ENCODE measurements at places on chromosomes 12 and 14. TPM values are rescaled to one million over a fixed set of nuclear protein-coding genes. Genes with fewer than 3 reads are reported as not detected.

The AQP6 gene
- not detected for total RNA-seq

DNA sequence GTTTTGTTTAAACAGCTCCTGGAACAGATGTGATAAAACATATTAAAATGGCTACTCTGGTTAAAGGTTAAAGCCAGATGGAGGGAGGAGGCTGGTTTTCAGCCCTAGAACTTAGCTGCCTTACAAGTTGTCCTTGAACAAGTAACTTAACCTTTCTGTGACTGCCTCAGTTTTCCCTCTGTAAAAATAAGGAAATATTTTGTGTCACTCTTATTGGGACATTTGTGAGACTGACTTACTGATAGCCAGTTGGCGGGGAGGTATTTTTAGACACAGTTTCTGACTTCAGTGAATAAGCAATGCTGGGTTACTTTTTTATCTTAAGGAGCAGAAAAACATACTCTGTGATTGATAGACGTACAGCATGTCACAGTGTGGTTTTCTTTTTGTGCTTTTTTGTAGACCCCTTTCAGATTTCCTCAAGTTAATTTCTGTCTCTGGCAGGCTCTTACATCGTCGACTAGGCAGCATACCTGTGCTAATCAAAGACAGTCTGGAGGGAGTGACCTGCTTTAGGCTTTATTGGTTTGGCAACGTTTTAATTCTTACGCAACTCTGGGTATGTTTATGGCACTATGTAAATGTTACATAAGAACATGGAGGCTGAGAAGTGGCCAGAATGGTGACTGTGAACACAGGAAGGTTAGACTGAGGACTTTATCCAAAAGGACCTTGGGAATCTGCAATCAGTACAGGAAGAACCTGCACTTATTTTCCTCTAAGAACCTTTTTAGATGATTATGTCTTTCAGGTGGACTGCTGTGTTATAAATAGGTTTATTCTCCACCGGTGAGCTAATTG lies 3.3 kb downstream of the ACVR1B start:
- DNase-seq: no peak

The DLK1 gene
- total RNA-seq: not detected

DNA sequence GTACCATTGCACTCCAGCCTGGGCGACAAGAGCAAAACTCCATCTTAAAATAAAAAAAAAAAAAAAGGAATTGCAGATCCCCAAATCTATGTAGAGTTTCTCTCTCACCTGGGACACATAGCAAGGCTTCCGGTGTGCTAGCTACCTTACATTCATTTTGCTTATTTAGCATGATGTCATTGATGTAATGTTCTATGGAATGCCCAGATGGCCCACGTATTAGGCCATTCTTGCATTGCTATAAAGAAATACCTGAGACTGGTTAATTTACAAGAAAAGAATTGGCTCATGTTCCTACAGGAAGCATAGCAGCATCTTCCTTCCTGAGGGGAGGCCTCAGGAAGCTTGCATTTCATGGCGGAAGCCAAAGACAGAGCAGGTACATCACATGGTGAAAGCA lies 36.9 kb upstream of the A2ML1 start:
- no peak for DNase-seq

The NKX2-8 gene
- not detected for total RNA-seq

The BDKRB1 gene
- 10.3 TPM for total RNA-seq

DNA sequence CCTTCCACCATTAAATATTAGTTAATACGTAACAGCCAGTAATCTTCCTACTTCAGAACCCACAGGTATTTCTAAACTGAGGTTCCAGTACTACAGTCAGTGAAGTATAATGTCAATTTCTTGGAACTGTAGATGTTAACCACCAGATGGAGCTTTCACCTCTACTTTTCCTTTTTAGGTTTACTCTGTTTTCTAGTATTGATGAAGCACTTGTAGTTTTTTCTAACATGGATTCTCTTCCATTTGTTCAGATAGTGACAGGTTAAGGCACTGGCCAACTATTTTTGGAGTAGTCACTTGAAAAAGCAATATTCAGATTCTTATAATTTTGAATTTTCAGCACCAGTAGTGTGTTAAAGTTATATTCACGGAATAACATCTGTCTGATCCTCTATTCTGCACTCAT lies 4.6 kb upstream of the SEC23A start:
- no peak for DNase-seq

The CCDC177 gene
- not detected for total RNA-seq

The COL2A1 gene
- not detected for total RNA-seq

The NPAS3 gene
- not detected for total RNA-seq

- no peak for DNase-seq
Observed at GRCh38 chr14:59585891-59586554, 9.4 kb upstream of the CCDC175 start.

GRCh38 chr12:3251067-3251466 lies 173.9 kb downstream of the TSPAN9 start:
- no peak for DNase-seq

DNA sequence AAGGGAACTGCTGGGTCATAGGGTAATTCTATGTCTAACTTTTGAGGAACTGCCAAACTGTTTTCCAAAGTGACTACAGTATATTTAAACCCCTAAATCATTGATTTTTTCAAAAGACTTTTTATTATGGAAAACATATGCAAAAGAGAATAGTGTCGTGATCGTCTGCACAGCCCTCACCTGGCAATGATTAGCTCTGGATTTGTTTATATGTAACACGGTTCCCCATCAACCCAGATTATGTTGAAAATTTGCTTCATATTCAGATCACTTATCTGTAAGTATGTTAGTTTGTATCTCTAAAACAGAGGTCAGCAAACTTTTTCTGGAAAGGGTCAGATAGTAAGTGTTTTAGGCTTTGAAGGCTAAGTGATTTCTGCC lies 52.7 kb downstream of the CCDC92 start:
- DNase-seq: no peak

GRCh38 chr14:84493779-84494178 lies 1036.2 kb upstream of the FLRT2 start:
- DNase-seq: no peak

The ACSS3 gene
- 0.28 TPM for total RNA-seq

The KRT79 gene
- total RNA-seq: 1.1 TPM

DNA sequence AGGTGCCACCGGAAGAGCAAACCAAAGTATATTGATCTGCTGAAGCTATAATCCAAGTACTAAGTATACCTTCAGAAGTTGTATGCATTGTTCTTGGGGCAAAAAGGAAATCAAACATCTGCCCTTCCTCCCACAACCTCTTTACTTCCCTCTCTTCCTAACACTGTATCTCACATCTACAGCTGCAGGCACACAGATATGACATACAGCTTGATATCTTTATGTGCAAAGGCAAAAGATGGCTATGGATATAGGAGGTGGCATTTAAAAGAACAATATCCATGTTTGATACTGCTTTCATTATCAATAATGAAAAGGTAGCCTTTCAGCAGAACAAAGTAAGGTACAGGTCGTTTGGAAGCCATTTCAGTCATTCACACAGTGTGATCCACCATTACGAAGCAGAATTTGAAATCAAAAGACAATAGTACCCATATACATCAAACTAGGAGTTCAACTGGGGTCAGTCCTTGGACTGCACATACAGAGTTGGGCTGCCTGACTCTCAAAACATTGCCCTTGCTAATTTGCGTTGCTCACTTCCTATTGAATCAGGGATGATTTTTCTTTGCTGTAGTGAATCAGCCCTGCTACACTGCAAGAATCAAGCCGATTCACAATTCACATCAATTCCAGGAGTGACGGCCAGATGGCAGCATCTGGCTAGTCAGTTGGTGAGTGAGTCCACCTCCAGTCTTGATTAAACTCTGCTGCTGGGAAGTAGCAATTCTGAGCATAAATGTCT lies 8.9 kb downstream of the ANG start:
- DNase-seq: no peak

- DNase-seq: no peak
Observed at GRCh38 chr12:19819231-19819630, 379.9 kb downstream of the AEBP2 start.

GRCh38 chr14:33555710-33556350 lies 395.0 kb downstream of the EGLN3 start:
- no peak for DNase-seq

DNA sequence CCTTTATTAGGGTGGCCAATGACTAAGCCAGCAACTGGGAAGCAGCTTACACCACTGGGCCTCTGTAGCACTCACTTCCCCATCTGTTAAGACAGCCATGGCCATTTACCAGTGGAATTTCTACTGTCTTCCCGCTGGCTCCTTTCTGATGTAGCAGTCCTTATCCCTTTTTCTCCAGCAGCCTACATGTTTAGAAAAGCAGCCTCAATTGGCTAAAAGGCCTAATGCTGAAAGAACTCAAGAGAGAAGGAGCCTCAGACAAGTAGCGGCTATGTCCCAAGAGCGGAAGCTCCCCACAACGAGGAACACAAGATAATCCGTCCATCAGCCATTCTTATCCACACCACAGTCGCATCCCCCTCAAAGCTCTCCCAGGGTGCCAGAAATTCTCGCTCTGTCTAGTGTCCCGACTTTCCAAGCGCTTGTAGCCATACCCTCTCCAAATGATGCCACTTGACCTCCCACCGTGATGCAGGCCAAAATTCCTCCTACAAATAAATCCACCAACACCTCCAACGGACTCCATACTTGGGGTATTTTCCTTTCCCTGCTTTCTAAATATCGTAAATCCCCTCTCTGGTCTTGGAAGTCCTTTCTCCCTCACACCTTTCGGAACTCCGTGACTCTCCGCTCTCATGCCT lies 624 bp downstream of the M6PR start:
- no peak for DNase-seq

The ARHGAP5 gene
- total RNA-seq: 46.4 TPM

The TMEM63C gene
- total RNA-seq: 0.66 TPM

GRCh38 chr12:51371295-51371953 lies 19.8 kb downstream of the GALNT6 start:
- peak; percentile 97 for DNase-seq

DNA sequence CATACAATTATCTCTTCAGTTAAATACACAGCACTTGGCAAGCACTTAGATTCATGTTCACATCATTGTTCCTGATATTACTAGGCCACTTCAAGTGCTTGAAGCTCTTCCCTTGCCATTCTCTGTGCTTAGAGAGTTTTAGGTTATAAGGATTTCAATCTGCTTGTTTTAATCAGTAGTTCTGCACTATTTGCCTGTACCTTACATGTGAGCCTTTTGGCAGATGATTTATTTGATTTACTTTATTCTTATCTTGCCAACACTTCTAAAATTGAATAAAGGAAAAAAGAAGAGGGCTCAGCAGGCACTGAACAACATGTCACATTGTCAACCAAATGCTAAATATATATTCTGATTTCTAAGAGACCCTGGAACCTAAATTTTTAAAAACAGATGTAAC lies 363.8 kb upstream of the USP15 start:
- DNase-seq: no peak

All from SJSA1 (cell line).